ENCODE measurements at places on chromosomes 16 and 17. TPM values are rescaled to one million over a fixed set of nuclear protein-coding genes. Genes with fewer than 3 reads are reported as not detected.

DNA sequence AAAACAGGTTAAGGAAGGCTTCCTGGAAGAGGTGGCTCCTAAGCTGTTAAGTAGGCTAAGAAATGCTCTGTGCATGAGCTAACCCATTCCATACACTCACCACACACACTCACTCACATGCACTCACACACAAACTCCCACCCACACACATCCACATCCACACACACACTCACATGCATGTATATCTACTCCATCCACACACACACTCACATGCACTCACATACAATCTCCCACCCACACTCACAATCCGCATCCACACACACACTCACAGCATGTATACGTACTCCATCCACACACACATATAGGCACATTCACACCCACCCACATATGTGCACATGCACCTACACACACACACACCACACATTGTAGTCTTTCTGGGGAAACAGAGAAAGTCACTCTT is 89.3 kb upstream of the HNF1B start:
- DNase-seq, result no peak

- no peak for DNase-seq
Observed at GRCh38 chr17:60809421-60809820, 131.8 kb downstream of the BCAS3 start.

- no peak for DNase-seq
Observed at GRCh38 chr17:60527701-60528100, 1.7 kb upstream of the APPBP2 start.

- no peak for DNase-seq
Observed at GRCh38 chr17:17971431-17972125, 622 bp downstream of the TOM1L2 start.

DNA sequence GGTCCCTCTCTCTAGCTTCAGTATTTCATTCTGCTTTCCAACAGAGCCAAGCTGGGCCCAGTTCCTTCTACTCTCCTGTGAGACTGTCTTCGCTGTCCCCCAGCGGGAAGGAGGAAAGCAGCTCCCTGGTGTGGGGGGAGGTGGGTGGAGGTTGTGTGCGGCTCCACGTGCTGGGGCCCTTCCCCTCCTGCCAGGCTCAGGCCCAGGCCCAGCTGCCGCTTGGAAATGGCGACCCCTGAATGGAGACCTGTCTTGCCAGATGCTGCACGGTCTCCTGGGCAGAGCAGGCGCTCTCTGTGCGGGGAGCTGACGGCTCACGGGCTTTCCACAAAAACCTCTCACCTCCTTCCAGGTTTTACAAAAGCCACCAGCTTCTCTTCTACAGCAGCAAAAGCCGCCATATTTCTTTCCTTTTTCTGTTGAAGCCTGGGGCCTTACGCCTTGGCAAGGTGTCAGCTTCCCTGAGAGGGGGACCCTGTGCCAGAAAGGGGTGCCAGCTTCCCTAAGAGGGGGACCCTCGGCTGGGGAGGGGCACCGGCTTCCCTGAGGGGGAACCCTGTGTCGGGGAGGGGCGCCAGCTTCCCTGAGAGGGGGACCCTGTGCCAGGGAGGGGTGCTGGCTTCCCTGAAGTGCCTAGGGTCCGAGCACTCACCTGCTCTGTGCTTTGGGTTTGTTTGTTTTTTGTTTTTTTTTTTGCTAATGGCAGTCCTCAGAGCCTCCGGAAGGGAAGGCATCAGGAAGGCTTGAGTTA is 47.5 kb downstream of the ZNF778 start:
- DNase-seq, result no peak

- no peak for DNase-seq
Observed at GRCh38 chr16:23020084-23020483, 129.2 kb downstream of the USP31 start.

DNA sequence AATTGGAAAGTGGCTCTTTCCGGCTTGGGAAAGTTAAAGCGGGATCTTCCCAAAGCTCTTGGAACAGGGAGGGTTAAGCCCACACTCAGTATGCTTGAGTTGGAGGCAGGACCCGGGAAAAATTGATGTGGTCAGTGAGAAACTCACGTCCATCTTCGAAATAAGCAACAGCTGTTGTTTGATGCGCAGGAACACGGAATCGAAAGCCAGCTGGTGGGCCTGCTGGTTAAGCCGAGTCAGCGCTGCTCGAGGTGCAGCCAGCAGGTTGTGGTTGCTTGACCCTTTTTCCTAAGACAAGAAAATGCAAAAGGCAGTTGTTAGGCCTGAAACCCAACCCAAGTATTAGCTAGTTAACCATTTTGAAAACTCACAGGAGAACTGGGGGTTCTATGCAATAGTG is 49.4 kb downstream of the COG7 start:
- DNase-seq, result no peak

DNA sequence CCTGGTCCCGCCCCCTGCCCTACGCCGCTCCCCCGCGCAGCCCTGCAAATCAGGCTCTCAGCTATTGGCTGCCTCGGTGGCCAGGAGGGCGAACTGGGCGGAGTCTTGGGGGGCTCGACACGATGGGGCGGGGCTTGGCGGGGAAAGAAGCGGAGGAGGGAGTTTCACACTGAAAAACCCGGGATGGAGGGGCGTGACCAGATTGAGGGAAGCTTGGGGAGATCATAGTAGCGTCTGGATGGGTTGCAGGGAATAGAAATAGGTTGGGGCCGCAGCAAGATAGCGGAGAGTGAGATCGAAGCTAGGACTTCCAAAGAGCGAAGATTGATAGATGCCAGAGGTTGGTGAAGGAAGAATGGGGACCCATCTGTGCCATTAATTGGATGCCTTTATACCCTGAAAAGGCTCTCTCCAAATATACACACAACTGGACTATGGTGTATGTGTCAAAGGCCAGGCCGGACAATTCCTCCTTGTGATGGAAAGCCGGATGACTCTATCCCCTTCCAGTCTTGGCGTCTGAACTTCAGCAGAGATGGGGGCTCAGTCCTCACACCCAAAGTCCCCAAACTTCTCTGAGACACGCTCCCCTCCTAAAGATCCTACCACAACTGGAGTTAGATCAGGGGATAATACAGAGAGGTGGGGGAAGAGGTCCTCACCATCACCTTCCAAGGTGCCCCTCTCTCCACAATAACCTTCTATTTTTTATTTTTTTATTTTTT is 376 bp upstream of the STAC2 start:
- no peak for DNase-seq

GRCh38 chr16:14569213-14569612 is 60.8 kb downstream of the PARN start:
- DNase-seq, result no peak

- no peak for DNase-seq
Observed at GRCh38 chr17:63701456-63701820, 1.5 kb upstream of the LIMD2 start.

DNA sequence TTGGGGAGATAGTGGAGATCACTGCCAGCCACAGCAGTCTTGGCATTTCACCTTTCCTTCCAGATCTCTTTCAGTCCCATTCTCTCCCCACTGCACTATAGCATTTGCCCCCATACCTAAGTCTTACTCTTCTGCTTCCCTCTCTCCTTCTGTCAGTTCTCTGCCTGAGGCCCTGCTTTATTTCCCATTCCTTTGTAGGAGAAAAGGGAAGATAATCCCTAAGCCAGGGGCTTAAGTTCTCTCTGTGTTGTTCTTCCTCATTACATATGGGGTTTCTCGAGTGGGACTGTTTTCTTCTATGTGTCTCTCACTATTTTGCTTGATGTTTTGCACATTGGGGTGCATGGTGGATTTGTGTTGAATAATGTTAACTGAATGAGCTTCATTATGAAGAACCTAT is 6.4 kb downstream of the KDM6B start:
- DNase-seq, result no peak

GRCh38 chr16:56848955-56849689 is 15.9 kb upstream of the SLC12A3 start:
- peak; percentile 65 for DNase-seq

GRCh38 chr16:55377840-55378239 is 53.8 kb downstream of the IRX6 start:
- no peak for DNase-seq

DNA sequence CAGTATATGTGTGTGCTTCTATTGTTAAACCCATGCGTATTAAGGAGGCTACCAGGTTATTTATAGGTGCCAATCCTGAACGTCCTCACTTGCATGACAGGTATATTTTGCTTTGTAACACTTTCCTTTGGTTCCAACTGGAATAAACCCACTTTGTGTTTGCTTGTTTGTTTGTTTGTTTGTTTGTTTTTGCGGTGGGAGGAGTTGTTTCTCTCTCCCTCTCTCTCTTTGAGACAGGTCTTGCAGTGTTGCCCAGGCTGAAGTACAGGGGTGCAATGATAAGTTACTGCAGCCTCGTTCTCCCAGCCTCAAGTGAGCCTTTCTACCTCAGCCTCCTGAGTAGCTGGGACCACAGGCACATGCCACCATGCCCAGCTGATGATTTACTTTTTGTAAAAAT is 28.7 kb downstream of the NACA2 start:
- DNase-seq, result no peak

GRCh38 chr17:73291260-73291801 is 20.5 kb downstream of the CDC42EP4 start:
- DNase-seq, result peak; percentile 70

DNA sequence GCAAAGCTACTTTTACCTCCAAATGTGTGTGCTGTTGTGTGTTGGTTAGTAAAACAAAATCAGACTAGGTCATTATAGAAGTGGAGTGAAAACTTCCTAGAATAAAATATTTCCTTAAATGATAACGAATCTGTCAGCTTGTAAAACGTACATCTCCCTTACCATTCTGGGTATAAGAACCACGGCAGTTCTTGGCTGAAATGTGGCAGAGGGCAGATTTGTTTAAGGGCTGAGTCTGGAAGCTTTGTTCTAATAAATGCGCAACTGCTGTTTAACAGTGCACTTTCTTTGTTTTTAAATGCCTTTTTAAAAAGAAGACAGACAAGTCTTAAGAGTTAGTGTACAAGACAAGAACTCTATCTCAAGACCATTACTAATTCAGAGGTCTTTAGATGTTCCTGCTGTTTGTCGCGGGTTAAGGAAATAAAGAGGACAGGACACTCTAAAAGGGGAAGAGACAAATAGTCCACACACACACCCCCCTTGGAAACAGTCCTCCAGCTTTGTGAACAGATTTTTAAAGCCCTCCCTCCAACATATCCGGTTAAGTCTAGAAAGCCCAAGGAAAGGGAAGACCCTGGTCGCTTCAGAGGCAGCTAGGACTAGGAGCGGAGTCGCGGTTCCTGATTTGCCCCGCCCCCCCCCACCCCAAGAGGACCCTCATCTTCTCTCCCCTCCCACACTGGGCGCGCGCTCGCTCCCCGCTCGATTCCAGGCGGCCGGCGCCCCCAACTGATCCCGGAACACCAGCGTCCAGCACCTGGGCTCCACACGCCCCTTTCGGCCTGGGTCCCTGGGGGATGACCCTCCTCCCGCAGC is 658 bp downstream of the SYNRG start:
- DNase-seq, result no peak

DNA sequence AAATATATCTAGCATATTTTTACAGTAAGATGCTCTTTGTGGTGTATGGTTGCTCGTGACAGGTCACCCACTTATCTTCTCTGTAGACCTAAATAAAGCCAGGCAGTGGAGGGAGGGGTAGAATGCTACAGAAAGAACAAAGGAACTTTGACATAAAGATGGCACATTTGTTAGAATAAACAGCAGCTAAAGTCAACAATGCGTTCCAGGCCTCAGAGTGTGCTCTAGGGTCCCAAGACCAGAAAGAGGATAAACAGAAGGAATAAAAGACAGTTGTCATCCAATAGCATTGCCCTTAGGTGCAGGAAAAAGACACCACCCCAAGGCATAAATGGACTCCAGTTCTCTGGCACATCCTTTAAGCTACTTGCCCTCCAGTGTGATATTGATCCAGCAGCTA is 523.0 kb upstream of the CDH11 start:
- no peak for DNase-seq

The YBX2 gene
- 0.08 TPM for total RNA-seq

The METTL9 gene
- total RNA-seq, result 188 TPM
